ENCODE measurements at places on chromosomes 1 and 21. TPM values are rescaled to one million over a fixed set of nuclear protein-coding genes. Genes with fewer than 3 reads are reported as not detected.

GRCh38 chr1:175188936-175189335 lies 3.6 kb downstream of the KIAA0040 start:
- no peak for DNase-seq

OR2G6 gene
- total RNA-seq: not detected

PBX1 gene
- total RNA-seq: 21.8 TPM

GRCh38 chr1:111664652-111665051 lies 45.1 kb downstream of the RAP1A start:
- DNase-seq: no peak

GRCh38 chr1:39694026-39694425 lies 2.8 kb upstream of the HPCAL4 start:
- DNase-seq: no peak

DNA sequence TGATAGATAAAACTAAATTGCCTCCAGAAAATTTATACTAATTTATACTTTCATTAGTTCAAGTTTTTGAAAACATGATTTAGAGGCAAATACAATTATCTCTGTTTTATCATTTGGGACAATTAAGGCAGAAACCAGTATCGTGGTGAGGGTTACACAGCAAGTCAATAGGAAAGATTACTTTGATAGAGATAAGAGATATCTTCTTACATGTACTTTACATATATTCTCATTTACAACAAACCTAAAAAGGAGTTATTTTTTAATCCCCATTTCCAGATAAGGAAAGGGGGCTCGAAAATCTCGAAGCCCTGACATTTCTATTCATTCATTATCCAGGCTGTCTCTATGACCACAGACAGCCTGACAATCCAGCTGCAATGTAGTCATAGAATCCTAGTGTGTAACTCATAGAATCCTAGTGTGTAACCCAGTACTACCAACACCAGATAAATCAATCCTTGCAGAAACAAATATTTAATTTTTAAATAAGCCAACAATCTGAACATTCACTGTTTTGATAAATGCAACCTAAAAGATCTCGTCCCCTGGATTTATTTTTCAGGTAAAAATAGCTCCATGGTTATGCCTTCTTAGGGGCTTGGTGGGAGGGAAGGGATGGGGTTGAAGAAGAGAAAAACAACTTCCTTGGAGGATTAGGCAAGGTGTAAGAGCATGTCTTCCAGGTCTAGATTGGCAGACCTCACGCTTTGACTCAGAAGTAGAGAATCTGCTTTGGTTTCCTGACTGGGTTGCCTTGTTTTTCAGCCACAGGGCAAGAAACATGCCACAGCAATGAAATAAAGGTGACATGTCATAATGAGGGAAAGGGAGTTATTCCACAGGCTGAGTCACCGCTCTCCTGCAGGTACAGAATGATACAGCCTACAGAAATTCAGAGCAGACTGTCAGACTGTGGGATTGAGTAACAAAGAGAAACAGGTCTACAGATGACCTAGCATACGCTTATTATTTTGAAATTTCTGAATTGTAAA lies 45.6 kb downstream of the IRF2BP2 start:
- peak; percentile 80 for DNase-seq

DNA sequence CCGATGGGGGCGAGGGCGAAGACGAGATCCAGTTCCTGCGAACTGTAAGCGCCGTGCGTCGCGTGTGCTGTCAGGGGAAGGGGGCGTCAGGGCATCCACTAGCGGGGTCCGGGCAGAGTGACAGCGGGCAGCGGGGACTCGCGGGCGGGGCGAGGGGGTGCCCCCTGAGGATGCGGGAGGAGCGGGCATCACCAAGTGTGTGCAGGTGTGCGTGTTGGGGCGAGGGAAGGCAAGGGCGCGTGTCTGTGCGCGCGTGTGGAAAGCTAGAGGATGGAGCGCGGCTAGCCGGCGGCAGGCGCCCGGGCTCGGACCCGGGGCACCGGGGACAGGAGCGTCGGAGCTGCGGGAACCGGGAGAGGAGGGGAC lies 525 bp downstream of the RYR2 start:
- DNase-seq: no peak

DNA sequence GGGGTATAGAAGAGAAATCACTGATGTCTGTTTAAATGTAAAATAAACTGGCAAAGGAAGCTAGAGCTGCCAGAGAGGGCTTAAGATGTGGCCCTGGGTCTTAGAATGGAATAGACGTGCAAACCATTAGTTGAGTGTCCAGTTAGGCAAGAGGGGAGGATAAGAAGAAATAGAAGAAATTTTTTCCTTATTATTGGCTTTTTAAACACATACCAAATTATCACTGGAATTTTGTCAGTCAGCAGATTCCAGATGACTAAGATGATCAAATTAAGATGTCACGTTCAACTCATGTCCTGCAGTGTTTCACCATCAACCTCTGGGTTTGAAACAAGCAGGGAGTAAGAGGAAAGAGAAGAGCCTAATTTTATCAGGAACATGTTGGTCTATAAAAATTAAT lies 71.6 kb upstream of the C1orf21 start:
- DNase-seq: no peak

GRCh38 chr1:7207875-7208646 lies 422.8 kb downstream of the CAMTA1 start:
- peak; percentile 73 for DNase-seq

DNA sequence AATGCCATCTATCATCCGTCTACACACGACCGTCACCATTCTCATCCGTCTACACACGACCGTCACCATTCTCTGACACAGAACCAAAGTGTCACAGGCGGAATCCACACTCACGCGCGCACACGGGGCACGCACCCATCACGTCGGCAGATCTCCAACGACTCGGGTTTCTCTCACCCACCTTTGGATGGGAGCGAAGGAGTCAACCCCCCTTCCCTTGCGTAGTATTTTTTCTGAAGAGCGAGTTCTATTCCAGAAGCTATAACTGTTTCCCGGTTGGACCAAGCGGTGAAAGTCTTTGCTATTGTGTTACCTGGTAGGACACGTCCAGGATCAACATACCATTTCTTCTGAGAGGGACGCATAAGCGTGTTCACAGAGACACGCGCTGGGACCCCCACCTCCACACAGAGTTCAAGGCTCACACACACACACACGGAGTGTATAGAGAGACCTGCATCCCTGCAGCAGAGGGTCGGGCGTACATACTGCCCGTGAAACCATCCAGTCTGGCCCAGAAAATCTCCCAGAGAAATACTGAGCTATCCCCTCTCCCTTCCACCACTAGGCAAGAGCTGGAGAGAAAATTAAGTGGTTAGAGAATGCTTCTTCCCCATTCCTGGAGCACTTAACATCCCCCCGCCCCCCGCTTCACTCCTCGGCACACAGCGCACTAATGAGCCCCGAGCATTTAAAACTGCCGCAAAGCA lies 741 bp downstream of the DUSP10 start:
- DNase-seq: peak; percentile 36

UBE2Q1 gene
- total RNA-seq: 96.7 TPM

KCNQ4 gene
- total RNA-seq: 0.92 TPM

RAB7B gene
- total RNA-seq: 1.1 TPM

DNA sequence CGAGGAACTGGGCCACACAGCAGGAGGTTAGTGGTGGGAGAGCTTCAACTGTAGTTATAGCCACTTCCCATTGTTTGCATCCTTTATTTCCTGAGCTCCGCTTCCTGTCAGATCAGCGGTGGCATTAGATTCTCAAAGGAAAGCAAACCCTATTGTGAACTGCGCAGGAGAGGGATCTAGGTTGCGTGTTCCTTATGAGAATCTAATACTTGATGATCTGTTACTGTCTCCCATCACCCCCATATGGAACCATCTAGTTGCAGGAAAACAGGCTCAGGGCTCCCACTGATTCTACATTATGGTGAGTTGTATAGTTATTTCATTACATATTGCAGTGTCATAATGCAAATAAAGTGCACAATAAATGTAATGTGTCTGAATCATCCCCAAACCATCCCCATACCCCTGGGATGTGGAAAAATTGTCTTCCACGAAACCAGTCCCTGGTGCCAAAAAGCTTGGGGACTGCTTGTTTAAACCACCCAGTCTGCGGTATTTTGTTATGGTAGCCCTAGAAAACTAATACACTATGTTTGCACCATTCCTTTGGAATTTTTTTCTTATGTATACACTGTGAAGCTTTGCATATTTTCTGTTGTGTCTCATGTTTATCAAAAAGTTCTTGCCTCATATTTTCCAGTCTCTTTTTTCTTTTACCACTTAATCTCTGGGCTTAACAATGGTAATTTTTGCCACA lies 136.6 kb upstream of the IVNS1ABP start:
- DNase-seq: no peak

DNA sequence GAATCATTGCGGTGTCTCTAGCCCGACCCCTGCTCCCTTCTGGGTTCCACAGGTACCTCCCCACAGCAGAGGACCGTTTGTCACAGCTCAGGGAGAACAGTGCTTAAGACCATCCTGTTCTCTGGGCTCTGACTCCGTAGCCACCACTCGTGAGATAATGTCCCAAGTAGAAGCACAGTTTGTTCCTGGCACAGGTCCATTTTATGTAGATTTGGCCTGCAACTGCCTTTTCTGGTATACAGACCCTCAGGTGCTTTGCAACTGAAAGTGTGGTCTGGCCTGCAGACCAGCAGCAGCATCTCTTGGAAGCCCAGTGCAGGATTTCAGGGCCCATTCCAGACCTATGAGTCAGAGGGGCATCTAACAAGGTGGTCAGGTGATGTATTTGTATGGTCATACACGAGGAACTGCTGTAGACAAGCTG lies 28.4 kb upstream of the TMEM125 start:
- peak; percentile 49 for DNase-seq

GPR37L1 gene
- total RNA-seq: 0.12 TPM

CA6 gene
- not detected for total RNA-seq

DNA sequence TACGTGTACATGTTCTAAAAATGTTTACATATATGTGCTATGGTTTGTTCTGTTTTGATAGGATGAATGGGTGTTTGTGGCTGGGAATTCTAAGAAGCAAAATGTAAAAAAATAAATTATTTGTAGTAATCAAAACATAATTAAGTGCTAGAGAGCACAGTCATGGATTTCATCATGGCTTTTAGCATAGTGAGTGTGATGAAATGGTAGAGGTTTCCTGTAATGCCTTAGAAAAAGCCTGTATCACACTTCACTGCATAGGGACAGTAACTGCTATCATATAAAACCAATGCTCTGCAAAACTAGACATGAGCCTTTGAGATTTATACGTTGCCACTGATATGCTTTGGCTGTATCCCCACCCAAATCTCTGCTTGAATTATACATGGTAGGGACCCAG lies 99.8 kb downstream of the PTGER3 start:
- DNase-seq: no peak

SLC6A9 gene
- 18.2 TPM for total RNA-seq

DNA sequence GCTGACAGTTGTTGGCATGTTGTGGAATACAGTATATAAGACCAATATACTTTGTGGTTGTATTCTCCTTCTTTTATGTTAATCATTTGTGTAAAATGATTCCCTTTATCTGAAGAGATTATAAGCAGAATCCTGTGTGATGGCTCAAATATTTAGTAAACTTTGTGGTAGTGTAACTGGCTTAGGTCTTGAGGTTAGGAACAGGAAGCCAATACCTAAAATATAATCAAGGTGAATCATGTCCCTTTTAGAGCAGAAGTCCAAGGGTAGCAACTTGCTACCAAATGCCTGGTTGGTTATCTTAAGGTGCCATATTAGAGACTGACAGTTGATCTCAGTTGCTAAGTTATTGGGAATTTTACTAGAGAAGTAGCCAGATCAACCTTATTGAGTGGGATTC lies 398.5 kb upstream of the ADAMTS5 start:
- DNase-seq: no peak

All from Calu3 (cell line).